H4 (cell line): ENCODE measurements at places on chromosomes 7 and 10. TPM values are rescaled to one million over a fixed set of nuclear protein-coding genes. Genes with fewer than 3 reads are reported as not detected.

The KCTD7 gene
- total RNA-seq, result 7.1 and 9.6 TPM in 2 replicates

The PAPOLB gene
- total RNA-seq, result 0.02 TPM in 1 of 2 replicates, not detected in the other

The AGBL3 gene
- 1.2 TPM in 1 of 2 replicates, not detected in the other for total RNA-seq

The NEUROD6 gene
- total RNA-seq, result not detected in 2 replicates

The HTR5A gene
- not detected in 2 replicates for total RNA-seq

The C10orf62 gene
- not detected in 2 replicates for total RNA-seq

The PILRA gene
- total RNA-seq, result 0.54 TPM in 1 of 2 replicates, not detected in the other

The SPDYE9 gene
- total RNA-seq, result not detected in 2 replicates

The ANKRD30A gene
- total RNA-seq, result 0.41 and 1.2 TPM in 2 replicates

The SEMA3D gene
- 35.3 and 58.8 TPM in 2 replicates for total RNA-seq

The TRIL gene
- not detected in 2 replicates for total RNA-seq

GRCh38 chr7:129401967-129402860 lies 32.0 kb upstream of the STRIP2 start:
- DNase-seq, result no peak

DNA sequence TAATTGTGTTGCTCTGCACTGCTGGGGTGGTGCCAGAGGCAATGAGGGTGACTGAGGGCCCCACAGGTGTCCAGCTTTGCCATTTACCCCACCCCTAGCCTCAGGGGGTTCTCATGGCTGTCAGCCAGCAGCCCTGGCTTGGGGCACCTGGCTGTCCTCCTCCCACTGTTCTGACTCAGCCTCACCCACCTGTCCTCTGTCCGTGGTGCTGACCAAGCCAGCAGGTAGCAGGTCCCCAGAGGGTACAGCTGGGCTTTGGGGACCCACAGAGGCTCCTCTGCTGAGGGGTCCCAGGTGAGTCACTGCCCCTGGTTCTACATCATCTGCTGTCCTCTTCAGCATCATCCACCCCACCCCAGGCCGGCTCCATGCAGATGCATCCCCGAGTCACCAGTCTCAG lies 32.2 kb upstream of the ZNF716 start:
- DNase-seq, result no peak

DNA sequence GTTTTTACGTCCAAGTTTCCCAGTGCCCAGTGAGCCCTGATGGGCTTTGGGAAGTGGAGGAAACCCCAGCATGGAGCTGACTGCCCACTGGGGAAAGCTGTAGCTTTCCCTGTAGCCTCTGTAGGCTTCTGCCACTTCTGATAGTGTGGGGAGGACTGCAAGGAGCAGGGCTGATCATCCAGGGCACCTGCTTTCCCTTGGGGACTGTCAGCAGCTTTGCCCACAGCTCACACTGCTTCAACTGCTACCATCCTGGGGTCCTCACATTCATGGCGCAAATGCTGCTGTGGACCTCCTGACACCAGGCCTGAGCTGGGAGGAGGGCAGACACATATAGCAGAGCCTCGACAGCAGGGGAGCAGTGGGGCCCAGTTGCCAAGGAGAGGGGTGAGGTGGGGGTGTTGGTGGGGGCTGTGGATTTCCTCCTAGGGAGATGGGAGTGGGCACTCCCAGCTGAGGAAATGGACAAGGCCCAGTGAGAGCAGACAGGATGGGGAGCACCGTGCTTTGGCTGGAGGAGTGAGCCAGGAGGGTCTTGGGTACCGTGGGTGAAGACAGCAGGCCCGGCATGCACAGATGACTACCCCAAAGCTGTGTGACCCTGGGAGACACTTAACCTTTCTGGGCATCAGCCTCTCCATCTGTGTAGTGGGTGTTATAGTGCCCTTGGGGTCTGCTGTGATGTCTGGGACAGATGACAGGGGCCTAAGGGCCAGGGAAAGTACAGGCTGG lies 16.2 kb downstream of the RAMP3 start:
- DNase-seq, result no peak

GRCh38 chr7:98223898-98224700 lies 12.9 kb downstream of the BHLHA15 start:
- no peak for DNase-seq

GRCh38 chr7:80725181-80725611 lies 86.8 kb downstream of the CD36 start:
- no peak for DNase-seq

DNA sequence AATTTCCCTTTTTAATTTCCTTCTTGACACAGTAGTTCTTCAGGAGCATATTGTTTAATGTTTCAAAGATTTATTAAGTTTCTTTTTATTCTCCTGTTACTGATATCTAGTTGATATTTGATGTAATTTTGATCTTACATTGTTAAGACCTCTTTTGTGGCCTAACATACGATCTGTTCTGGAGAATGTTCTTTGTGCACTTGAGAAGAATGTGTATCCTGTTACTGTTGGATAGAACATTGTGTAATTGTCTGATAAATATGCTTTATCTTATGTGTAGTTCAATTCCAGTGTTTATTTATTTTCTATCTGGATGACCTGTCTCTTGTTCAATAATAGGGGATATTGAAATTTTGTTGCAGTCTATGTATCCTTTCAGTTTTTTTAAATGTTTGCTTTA lies 106.7 kb downstream of the ITGB1 start:
- no peak for DNase-seq

DNA sequence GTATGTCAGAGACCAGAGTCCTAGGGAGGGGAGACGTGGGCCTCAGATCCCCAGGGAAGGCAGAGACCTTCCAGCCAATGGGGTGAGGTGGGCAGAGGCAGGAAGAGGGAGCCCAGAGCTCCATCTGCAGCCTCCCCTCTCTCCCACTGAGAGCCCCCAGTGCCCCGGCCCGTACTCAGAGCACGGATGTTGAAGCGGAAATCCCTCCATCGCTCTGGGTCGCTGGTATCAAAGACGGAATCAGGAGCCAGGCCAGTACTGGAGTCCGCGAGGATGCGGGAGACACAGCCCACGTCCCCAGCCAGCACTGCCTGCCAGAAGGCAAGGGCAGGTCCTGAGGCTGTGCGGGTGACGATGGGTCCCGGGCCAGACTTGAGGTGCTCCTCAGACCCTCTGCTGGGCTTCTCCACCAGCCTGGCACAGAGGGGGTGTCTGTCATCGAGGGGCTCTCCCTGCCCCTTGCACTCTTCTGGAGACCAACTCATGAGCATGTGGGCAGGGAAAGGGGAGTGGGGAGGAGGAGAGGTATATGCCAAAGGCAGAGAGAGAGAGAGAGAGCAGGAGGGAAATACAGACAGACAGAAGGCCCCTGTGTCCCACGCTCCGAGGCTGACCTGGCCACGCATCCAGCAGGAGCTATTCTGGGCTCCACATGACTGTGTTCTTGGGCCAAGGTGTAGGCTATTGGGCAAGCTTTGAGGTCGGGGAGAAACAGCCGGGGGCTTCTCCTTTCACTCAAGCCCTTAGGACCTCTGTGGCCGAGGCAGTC lies at the start of gene ASB10:
ASB10 (minus strand) TSS at position 611 of the 769 bp plus-strand sequence; CDS start at position 491, 120 bp downstream.
- no peak for DNase-seq

DNA sequence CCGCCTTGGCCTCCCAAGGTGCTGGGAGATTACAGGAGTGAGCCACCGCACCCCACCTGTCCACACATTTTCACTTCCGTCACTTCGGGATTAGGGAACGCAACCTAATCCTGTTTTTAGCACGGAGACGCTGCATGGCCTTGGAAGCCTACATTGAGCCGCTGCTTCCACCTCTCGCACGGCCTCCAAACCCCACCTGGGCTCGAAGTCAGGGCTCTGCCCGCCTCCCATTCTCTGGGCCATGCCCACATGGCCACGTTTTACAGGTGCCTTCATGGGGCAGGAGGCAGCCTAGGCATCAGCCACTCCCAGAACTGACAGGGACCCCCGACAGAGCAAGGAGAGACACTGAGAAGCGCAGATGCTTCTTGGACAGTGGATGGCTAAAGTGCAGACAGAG lies 100.6 kb downstream of the OAT start:
- no peak for DNase-seq

DNA sequence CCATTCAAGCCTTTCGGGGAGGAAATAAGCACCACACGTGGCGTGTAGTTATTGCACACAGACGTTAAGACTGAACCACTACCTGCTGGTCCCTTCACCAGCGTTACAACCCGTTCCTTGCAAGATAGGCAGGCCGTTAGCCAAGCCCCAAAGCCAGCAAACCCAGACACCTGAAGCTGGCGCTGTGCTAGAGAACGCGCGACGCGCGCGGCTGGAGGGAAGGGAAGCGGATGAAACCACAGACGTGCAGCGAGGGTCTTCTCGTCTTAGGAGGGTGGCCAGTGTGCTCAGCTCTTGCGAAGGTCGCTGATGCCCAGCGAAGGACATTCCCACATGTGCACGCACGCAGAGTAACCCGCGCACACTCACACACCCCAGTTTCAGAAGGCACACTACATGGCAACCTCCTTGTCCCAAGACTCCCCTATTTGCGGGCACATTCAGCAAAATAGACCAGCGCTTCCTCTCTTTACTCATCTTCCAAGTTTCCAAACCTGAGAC lies 980 bp downstream of the TMEM26 start:
- no peak for DNase-seq

- DNase-seq, result no peak
Observed at GRCh38 chr10:86083664-86084175, 282.9 kb downstream of the GRID1 start.

GRCh38 chr10:17479822-17480221 lies 25.4 kb upstream of the ST8SIA6 start:
- no peak for DNase-seq

GRCh38 chr7:763762-764161 lies 36.7 kb upstream of the PRKAR1B start:
- DNase-seq, result no peak

GRCh38 chr7:2791390-2791789 lies 52.7 kb downstream of the GNA12 start:
- no peak for DNase-seq

DNA sequence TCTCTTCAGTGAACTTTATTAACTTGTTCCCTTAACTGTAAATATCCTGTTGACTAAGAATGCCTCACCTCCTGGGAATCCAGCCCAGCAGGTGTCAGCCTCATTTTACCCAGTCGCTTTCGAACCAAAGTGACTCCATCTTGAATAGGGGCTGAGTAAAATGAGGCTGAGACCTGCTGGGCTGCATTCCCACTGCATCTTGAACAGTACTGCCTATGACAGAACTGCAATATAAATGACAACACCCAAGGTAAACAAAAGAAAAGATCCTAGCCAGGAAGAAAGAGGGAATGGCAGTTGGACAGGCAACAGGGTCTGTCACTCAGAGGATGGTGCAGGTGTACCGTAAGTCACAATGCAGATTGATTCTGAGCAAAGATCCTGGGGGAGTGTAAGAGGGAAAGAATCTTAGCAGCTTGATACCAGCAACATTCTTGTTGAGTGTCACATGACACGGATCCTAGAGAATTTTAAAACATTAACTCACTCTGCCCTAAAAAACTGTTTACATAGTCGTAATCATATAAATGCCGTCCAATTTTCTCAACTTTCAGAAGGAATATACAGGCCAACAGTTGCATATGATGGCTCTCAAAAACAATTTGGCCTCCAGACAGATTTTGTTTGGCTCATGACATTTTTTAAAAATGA lies 4.4 kb upstream of the FAM107B start:
- DNase-seq, result no peak

DNA sequence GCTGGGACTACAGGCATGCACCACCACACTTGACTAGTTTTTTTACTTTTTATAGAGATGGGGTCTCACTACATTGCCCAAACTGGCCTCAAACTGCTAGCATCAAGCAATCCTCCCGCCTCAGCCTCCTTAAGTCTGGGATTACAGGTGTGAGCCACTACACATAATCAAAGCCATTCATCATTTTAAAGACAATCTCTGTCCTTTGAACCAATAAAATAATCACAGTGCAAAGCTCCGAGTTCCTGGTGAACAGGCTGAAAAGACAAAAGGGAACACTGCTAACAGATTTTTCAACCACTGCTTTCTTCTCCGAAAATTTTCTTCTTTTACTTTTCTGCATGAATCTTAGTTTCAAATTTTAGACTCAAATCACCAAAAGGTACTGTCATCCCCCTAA lies 58.5 kb downstream of the PARD3 start:
- DNase-seq, result no peak

GRCh38 chr7:69754476-69754875 lies 156.2 kb downstream of the AUTS2 start:
- no peak for DNase-seq

DNA sequence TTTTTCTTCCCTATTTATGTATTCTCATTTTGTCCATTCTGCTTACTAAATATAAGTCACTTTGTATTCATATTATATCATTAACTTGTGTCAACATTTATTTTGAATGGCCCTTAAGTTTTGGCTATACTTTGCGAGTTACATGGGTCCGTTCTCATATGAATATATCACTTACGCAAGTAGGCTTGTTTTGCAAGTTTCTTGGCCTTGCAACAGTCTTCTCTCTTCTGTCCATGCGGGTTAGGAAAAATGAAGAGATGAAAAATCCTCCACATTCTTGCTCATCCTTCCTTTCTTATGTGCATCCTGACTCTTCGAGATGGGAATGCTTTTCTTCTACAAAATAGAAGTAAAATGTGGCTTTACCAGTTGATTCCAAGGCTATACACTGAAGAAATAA lies 82.8 kb downstream of the GPR158 start:
- no peak for DNase-seq

- DNase-seq, result no peak
Observed at GRCh38 chr7:121303422-121304101, 25.2 kb upstream of the WNT16 start.
